MV-4-11 (cell line): ENCODE measurements at places on chromosomes 2 and 18.

DNA sequence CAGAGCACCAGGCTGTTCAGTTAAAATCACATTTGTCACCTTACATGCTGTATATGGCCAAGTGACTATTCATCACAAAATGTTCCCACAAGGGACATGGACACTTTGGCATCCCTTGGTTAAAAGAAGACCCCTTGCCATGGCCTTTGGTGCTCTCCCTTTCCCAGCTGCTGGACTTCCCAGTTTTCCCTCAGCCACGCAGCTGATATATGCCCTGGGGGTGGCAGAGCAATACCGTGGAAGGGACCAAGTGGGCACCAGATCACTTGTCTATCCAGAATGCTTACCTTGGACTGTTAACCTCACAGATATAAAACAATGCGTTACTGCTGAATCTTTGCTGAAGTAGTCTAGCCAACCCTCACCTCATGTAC, 35.3 kb downstream of the PAIP2B start:
- no peak for DNase-seq

DNA sequence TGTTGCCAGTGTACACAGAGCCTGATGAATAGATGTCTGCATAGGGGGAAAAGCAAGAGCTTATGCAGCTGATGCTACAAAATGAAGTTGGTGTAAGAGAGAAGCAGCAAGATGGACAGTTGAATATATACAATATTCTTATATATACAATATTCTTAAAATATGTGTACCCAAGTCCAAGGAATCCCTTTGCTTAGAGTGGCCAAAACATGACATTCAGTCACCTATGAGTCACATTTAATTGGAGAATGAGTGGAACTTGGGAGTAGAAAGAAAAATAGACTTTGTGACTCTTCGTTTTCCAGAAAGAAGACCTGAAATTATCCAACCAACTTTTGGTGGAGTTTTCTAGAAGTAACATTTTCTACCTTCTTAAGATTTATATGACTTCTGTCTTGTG, 81.8 kb downstream of the SCN9A start:
- DNase-seq, result no peak

- DNase-seq, result no peak
Observed at GRCh38 chr18:35733408-35733807, 151.9 kb downstream of the GALNT1 start.

DNA sequence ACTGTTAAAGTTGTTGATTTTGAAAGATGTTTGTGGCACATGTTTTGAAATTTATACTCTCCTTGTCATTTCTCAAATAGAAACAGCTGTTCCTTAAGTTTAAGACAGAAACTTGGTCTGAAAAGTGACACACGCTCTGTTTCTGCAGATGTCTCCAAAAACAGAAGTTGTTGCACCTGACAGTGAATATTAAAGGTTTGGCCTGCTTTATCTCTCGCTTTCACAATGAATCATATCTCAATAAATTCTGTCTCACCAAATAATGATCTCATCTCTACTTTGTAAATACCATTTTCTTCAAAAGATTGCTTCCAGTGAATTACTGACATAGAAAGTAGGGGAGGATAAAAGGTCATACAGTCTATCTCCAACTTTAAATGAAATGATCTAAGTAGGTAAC, 294.9 kb upstream of the SYT4 start:
- no peak for DNase-seq

- no peak for DNase-seq
Observed at GRCh38 chr2:170162271-170162632, 15.7 kb upstream of the MYO3B start.
